Erythroblast (primary cell): ENCODE measurements at places on chromosomes 6 and 20.
A peak's percentile ranks its signal among the peaks of the same experiment; 100 is the strongest.

- DNase-seq: no peak
Observed at GRCh38 chr6:151389618-151390275, 1.6 kb downstream of the ZBTB2 start.

GRCh38 chr20:57030611-57031600 lies 235.5 kb downstream of the BMP7 start:
- DNase-seq: no peak

- DNase-seq: no peak
Observed at GRCh38 chr20:39799366-39799965, 837.3 kb downstream of the DHX35 start.

GRCh38 chr6:34157851-34158250 lies 12.0 kb upstream of the GRM4 start:
- DNase-seq: no peak

GRCh38 chr6:139219746-139220145 lies 72.1 kb downstream of the TXLNB start:
- no peak for DNase-seq

GRCh38 chr6:138086573-138087196 lies 20.5 kb downstream of the PERP start:
- no peak for DNase-seq

- DNase-seq: no peak
Observed at GRCh38 chr6:110509617-110510241, 33.3 kb upstream of the SLC22A16 start.

- no peak for DNase-seq
Observed at GRCh38 chr20:7499201-7499600, 441.1 kb downstream of the HAO1 start.

- no peak for DNase-seq
Observed at GRCh38 chr6:88538840-88539239, 372.7 kb upstream of the CNR1 start.

GRCh38 chr6:35359346-35359743 lies 17.0 kb downstream of the PPARD start:
- no peak for DNase-seq

GRCh38 chr6:6494677-6495076 lies 93.8 kb upstream of the LY86 start:
- peak; percentile 38 for DNase-seq

DNA sequence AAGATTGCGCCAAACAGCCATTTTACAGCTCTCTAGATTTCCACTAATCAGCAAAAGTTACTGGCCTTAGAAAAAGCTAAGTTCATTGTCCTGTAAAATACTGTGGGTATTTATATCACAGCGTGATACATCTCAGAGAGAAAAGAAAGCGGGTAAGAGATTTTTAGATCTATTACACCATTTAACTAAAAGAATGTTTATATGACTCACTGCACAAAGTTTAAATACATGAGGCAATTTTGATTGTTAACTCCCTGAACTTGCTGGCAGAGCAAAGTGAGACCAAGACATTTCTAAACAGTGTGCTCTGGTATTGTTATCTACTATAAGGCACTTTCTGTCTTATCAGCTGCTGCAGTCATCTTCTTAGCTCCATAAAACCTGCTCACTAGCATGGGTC lies 314.3 kb downstream of the EPHA7 start:
- DNase-seq: peak; percentile 35
